ENCODE measurements at places on chromosomes 3 and 15.

- DNase-seq = no peak
Measured at GRCh38 chr3:132284781-132285619, 32.2 kb upstream of the ACP3 start.

DNA sequence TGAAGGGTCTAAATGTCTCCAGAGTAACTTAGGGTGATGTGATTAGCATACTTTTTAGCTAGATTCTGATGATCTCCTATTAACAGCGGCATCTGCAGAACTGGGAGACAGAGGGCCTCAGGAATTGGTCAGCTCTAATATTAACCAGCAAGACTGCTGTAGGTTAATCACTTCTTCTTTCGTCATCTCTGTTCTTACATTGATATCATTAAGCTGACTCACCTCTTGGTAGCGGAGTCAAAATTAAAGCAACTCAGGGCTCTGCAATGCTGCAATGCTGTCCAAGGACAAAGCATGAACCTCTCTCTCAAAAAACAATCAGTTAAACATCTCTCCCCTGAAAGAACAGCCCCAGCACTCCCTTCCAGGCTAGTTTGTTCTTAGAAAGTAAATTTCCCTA lies 57.5 kb upstream of the TRA2B start:
- DNase-seq = no peak

GRCh38 chr3:125916376-125916978 lies 52.5 kb upstream of the ROPN1B start:
- DNase-seq = no peak

GRCh38 chr3:115563984-115564383 lies 59.3 kb upstream of the GAP43 start:
- no peak for DNase-seq

DNA sequence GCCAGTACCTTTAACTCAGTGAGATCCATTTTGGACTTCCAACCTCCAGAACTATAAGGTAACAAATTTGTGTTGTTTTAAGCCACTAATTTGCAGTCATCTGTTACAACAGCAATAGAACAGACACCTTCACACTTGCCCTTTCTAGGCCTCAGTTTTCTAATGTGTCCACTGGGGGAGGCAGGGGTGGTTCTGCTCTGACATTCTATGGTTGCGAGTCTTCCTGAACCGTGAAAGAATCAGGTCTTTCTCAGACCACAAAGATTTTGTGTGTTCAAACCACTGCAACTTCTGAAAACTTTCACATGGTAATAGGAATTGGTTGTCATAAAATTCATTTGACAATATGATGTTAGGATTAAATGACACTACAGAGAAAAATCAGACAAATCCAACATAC lies 26.8 kb upstream of the CSTA start:
- DNase-seq = no peak

- no peak for DNase-seq
Measured at GRCh38 chr15:43212299-43212698, 8.5 kb downstream of the EPB42 start.

DNA sequence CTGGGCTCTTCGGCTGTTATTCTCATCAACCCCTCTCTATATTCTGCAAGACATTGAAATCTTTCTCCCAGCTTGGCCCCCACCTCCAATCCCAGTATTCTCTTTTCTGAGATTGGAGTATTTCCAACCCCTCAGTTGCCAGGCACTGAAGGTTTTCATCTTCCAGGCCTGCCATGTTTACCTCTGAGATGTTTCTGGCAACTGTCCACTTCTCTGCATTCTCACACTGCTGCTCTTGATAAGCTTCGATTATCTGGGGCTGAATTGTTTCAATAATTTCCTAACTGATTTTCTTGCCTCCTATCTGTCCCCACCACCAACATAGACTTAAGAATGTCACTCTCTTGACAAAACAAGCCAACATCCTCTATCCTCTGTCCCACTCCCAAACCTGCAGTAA lies 1.4 kb upstream of the GPR156 start:
- DNase-seq = no peak

- DNase-seq = no peak
Measured at GRCh38 chr3:117710501-117710900, 1000.9 kb downstream of the TUSC7 start.

DNA sequence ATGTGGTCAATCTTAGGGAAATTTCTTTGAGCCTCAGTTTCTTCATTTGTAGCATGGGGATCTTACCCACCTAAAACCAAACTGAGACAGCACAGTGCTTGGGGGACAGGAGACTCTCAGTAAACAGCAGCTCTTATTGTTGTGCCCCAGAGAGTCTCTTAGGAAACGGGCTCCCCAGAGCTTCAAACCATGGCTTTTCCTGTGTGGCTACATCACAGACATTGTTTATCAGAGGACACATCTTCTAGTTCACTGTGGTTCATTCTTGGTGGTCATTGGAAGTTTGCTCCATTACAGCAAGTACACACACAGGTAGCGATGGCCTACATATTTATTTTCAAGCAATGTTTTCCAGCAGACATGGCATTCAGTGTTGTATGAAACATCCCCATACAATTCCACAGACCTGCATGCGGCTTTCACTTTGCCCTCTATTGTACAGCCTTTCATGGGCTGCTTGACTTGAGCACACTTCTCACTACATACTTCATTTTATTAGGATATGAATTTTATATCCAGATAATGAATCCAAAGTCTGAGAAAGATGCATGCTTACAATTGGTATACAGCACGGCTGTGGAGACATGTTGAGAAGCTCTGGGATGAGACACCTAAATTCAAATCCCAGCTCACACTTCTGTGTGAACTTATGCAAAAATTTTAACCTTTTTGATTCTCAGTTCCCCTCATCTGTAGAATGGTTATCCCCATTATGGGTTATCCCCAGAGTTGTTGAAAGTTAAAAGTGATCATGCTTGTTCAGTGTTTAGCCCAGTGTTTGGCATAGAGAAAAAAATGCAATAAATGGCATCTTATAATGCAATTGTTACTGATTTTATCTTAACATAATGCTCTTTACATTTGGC lies 84.8 kb upstream of the ICE2 start:
- DNase-seq = no peak

GRCh38 chr3:182257361-182257760 lies 535.9 kb upstream of the ATP11B start:
- DNase-seq = no peak

GRCh38 chr3:119873646-119874045 lies 91.7 kb downstream of the NR1I2 start:
- no peak for DNase-seq

DNA sequence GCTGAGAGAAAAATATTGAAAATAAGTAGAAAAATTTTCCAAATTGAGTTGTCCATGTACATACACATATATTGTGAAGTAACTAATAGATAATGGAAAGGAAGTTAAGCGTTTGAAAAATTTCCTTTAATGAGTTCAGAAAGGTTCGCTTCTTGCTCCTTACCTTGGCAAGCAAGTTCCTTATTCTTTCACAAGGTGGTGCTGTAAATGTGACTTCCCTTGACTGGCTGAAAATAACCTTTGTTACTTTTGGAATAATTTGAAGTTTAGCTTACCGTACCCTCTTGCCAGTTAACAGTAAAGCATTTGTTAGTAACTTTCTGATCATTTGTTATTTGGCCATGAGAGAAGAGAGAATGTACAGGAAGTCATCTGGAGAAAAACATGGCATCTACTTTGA lies 41.6 kb downstream of the PYDC2 start:
- DNase-seq = no peak

DNA sequence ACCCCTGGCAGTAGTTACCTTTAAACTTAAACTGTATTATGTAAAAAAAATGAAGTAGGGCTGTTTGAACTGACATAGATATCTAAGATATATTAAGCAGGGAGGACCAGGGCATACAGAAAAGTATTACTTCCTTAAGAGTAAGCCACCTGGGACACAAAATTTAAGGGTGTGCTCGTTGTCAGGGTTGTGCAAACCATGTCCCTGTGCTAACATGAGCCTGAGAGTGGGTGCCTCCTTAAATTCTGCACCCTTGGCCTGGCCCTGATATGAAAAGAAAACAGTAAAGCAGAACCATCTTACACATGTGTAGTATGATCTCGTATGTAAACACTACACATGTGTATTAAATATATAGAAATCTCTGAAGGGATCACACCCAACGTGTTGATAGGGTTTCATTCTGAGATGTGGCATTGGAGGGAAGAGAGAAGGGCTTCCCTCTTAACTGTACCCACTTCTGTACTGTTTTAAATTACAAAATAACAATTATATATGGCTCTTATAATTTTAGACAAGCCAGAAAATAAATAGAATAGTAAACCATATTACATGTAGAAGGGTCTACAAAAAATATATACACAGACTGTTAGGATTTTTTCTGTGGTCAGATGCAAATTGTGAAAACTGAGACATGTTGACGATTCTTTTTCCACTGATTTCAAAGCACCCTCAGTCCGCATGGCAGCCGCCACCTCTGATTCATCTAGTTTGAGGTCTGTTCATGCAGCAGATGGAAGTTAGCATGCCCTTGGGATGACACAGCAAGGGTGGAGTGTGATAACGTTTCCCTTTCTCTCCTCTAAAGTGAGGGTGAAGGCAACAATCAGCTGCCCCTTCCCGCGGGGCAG lies 400.8 kb upstream of the PROK2 start:
- DNase-seq = no peak

DNA sequence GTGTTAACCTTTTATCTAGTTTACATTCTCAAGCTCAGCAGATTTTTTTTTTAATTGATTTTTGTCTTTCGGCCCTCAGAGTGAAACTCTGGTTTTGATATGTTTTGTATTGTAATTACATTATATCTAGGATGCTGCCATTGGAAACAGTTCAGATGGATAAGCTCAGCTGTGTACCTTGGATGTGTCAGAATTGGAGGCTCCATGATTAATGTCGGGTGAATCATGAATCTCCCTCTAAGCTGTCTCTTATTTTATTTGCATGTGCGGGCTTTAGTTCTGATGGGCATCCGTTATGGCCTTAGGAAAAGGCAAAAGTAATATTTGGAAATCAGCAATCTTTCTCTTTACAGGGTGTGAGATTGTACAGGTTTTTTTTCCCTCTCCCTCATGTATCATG lies 4.2 kb downstream of the PTPRG start:
- DNase-seq = no peak
